ENCODE measurements at places on chromosomes 1 and 21. TPM values are rescaled to one million over a fixed set of nuclear protein-coding genes. Genes with fewer than 3 reads are reported as not detected.

- H3K4me3 ChIP-seq: no peak overlapping the region
- H3K4me1 ChIP-seq: peaks cover 24% of the 10 kb centered on the region
- DNase-seq: no peak
- H3K36me3 ChIP-seq: peaks cover 78% of the 10 kb centered on the region
Observed at GRCh38 chr21:46368533-46369285, 44.8 kb downstream of the PCNT start.

DNA sequence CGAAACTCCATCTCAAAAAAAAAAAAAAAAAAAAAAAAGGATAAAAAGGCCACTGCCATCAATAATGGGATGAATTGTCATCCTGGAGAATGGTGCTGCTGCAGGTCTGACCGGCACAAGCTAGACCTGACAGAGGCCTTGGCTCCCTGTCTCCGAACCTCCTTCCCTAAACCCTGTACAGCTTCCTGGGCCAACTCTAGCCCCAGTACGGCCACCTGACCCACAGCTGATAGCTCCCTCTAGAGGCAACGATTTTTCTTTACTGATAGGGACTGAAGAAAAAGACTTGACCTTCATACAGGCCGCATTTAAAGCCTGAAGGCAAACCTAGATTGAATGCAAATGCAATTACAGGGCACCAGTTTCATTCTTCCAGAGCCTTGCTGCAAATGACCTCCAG, 30.7 kb downstream of the NOL9 start:
- H3K27me3 ChIP-seq: no peaks in the 10 kb centered on the region
- no peak overlapping the region for H3K4me3 ChIP-seq
- H3K27ac ChIP-seq: no peak overlapping the region
- no peak for DNase-seq

GRCh38 chr1:117589544-117589943, 16.3 kb upstream of the TENT5C start:
- no peaks in the 10 kb centered on the region for H3K27me3 ChIP-seq
- no peaks in the 10 kb centered on the region for H3K36me3 ChIP-seq
- H3K27ac ChIP-seq: no peak overlapping the region
- H3K4me3 ChIP-seq: no peak overlapping the region
- no peak for DNase-seq
- H3K4me1 ChIP-seq: no peaks in the 10 kb centered on the region

DNA sequence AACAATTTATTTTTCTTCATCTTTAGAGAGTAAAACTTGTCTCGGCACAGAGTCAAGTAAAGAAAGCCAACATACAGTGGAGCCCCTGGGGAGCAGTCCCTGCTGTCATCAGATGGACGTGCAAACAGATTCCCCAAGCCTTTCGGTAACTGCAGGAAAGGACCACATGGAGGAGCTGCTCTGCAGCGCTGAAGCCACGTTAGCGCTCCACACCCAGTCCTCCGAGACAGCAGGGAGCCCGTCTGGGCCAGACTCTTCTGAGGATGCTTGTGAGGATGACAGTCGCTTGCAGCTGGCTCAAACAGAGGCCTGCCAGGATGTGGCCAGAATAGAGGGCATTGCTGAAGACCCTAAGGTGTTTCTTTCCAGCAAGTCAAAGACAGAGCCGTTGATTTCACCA, 77.1 kb upstream of the SCCPDH start:
- H3K4me1 ChIP-seq: peaks cover 8% of the 10 kb centered on the region
- no peaks in the 10 kb centered on the region for H3K36me3 ChIP-seq
- no peaks in the 10 kb centered on the region for H3K27me3 ChIP-seq
- DNase-seq: no peak
- H3K4me3 ChIP-seq: no peak overlapping the region

DNA sequence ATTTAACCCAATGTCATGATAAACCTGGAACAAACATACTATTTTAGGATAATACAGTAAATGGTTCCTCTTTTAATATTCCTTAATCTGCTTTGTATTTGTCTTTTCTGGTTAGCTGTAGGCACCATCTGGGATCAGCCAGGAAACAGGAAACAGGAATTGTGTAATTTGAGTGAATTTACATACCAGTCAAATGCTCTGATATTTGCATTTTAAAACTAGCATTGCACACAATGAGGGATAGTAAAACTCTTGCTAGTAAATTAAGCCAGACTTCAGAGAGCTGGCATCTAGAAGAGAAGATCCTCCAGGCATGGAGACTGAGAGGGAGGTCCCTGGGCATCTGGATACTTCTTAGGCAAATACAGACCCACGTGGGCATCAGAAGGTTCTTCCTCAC, 103.5 kb downstream of the HMCN1 start:
- DNase-seq: no peak
- no peak overlapping the region for H3K27ac ChIP-seq
- no peaks in the 10 kb centered on the region for H3K27me3 ChIP-seq
- no peaks in the 10 kb centered on the region for H3K4me1 ChIP-seq
- H3K36me3 ChIP-seq: no peaks in the 10 kb centered on the region

- no peak overlapping the region for H3K4me3 ChIP-seq
- H3K4me1 ChIP-seq: no peaks in the 10 kb centered on the region
- no peaks in the 10 kb centered on the region for H3K27me3 ChIP-seq
- H3K36me3 ChIP-seq: no peaks in the 10 kb centered on the region
- peak; percentile 28 for DNase-seq
- H3K27ac ChIP-seq: no peak overlapping the region
Observed at GRCh38 chr1:245663841-245664240, 509.1 kb downstream of the KIF26B start.

OR2W3 gene
- polyA plus RNA-seq: 0.29 TPM

NR5A2 gene
- 0.05 TPM for polyA plus RNA-seq

TRPM2 gene
- polyA plus RNA-seq: 20.5 TPM
